H54 (cell line): ENCODE measurements at places on chromosomes 7 and 10.
A peak's percentile ranks its signal among the peaks of the same experiment; 100 is the strongest.

GRCh38 chr7:88169717-88170320 is 50.0 kb downstream of the SRI start:
- DNase-seq = no peak

DNA sequence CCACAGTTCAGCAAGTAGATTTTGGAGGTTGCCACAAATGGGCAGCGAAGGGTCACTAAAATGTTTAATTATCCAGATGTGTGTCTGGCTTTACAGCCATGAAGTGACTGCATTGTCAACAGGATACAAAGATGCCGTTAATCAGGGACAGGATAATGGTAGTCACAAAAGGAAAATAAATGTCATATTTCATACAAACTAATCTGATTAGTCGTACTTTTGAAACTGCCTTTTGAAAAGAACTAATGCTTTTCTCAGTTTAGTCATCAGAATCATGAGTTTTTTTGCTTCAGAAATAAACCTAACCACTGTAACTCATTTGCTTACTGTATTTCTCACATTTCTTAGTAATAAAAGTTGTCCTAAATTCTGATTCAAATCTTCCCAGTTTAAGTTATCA is 22.2 kb upstream of the WNT16 start:
- no peak for DNase-seq

- no peak for DNase-seq
Observed at GRCh38 chr10:92789067-92789466, 59.3 kb upstream of the EXOC6 start.

GRCh38 chr10:100481462-100482081 is 18.8 kb downstream of the WNT8B start:
- DNase-seq = peak; percentile 75

DNA sequence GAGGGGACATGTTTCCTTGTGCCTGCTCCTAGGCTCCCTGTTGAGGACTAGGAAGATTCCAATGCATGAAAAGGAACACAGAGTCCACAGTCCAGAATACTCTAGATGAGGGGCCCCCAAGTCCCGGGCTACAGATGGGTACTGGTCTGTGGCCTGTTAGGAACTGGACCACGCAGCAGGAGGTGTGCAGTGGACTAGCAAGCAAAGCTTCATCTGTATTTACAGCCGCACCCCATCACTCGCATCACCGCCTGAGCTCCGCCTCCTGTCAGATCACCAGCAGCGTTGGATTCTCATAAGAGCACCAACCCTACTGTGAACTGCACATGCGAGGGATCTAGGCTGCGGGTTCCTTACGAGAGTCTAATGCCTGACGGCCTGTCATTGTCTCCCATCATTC is 233.0 kb upstream of the MKLN1 start:
- DNase-seq = no peak

- peak; percentile 40 for DNase-seq
Observed at GRCh38 chr10:124588736-124589490, 127.3 kb downstream of the LHPP start.

DNA sequence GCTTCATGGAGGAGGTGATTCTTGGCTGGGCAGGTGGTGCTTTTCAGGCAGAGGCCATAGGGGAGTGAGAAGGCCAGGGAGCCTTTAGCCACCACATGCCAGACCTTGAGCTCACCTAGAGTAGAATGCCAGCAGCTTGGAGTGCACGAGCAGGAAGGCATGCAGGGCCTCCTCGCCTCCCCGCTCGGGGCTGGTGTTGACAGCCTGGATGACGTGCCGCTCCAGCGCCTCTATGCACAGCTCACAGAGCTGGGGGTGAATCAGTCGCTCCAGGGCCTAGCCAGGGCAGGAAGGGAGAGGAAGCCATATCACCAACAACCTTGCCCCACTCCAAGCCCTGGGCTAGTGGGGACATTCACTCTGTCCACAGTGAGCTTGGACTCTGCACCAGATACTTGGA is 15.7 kb downstream of the HPS1 start:
- DNase-seq = no peak

DNA sequence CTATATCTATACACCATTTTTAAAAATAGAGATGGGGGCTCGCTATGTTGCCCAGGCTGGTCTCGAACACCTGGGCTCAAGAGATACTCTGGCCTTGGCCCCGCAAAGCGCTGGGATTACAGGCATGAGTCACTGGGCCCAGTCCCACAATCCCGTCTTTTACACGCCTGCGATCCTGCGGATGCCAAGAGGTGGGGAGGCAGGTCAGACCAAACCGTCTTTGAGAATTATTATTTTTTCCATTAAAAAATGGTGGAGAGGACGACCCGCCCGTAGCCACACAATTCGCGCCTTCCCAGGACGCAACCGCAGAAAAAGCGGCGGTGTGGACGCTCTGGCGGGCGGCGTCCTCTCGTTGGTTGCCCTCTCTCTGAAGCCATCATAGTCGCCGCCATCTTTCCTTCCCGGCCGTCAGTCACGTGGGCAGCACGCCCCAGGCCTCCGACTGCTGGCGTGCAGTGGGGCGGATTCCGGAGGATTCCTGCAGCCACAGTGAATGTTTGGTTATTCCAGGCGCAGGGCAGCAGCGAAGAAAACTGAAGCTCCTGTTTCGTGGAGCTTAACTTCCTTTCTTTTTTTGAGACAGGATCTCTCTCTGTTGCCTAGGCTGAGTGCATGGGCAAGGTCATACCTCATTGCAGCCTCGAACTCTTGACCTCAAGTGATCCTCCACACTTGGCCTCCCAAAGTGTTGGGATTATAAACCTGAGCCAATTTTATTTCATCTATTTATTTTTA is 9.9 kb upstream of the EPHB4 start:
- peak; percentile 72 for DNase-seq

- no peak for DNase-seq
Observed at GRCh38 chr7:148919859-148920258, 35.8 kb upstream of the EZH2 start.

- DNase-seq = no peak
Observed at GRCh38 chr7:38506004-38506403, 125.2 kb downstream of the AMPH start.

DNA sequence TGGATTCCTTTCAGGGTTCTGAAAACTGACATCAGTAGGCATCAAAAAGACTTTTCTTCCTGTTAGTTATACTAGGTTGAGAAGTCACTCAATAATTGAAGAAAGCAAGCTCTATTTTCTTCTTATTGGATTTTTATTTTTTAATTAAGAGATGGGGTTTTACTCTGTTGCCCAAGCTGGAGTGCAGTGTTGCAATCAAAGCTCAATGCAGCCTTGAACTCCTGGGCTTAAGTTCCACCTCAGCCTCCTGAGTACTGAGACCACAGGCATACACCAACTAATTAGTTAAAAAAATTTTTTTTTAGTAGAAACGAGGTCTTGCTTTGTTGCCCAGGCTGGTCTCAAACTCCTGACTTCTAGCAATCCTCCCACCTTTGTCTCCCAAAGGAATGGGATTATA is 28.0 kb downstream of the PIP4K2A start:
- DNase-seq = no peak

GRCh38 chr10:10845185-10845584 is 172.5 kb upstream of the CELF2 start:
- DNase-seq = no peak

GRCh38 chr10:130485236-130485957 is 349.2 kb downstream of the GLRX3 start:
- no peak for DNase-seq

DNA sequence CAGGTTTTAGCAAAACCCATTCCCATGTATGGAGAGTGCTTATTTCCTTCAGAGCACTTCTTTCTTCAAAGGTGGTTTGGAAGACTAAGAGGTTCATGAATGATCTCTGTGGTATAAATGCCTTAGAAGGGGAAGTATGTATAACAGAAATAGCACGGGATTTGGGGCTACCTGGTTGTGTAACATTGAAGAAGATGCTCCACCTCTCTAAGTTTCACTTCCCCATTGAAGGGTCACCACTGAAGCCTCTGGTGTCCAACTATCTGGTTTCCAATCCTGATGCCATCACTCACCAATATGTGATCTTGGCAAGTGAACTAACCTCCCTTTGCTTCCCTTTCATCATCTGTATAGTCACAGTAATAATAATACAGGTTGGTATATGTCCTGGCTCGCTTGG is 37.2 kb downstream of the CYCS start:
- no peak for DNase-seq

DNA sequence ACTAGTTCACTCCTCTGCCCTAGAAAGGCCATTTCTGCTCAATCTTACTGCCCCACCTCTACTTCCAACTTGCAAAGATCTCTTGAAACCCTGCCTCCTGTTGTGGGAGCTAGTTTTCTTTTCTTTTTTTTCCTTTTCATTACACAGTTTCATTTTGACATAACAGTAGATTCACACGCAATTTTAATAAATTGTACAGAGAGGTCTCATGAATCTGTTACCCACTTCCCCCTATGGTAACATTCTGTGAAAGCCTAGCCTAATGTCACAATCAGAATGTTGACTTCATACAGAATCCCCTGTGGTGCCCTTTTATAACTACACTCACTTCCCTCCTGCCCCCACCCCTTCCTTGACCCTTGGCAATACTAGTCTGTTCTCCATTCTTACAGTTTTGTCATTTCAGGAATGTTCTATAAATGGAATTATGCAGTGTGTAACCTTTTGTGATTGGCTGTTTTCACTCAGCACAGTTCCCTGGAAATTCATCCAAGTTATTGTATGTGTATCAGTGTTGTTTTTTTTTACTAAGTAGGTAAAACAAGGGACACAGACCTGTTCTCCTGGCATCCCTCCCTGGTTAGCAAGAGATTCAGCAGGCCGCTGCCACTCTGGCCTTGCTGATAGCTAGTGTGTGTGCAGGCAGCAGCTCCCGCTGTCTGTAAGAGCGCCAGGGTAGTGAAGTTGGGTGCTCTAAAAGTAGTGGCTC is 21.5 kb downstream of the CHST3 start:
- DNase-seq = no peak

- no peak for DNase-seq
Observed at GRCh38 chr7:23533238-23533604, 1.4 kb upstream of the TRA2A start.
